HepG2 (cell line): ENCODE measurements at places on chromosomes 3 and 15.

DNA sequence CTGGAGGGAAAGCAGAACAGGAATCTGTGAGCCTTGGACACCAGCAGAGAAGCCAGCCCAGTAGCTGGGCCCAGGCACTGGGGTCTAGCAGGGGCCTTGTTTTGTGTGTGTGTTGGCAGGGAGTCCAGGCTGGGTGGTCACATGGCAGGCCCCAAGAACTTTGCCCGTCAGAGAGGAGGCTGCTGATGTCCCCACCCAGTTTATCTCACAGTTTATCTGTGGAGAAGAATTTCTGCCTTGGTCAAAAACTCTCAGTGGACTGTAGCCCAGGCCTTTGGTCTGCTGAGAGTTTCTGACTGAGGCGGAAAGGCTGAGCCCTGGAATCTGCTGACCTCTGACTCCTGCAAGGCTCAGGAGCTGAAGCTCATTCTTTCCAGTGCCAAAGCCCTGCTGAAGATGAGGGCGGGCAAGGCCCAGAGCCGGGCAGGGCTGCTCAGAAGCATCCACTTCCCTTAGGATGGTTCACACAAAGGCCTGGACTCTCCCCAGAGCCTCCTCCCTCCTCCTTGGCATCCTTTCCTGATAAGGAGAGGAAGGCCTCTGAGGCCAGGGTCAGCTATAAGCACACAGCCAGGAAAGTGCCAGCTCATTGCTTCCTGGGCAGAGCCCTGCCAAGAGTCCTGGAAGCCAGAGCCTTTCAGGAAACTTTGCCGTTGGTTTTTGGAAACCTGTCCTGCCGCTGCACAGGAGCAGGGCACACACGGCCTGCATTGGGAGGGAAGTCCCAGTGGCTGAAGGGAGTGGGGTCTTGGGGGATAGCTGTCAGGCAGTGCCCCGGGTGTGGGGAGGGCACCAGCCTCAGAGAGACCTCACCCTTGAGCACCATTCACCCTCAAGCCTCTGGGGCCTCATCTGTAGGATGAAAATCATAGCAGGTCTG, 37.2 kb upstream of the SLCO2A1 start:
- H3K4me3 ChIP-seq, result no peak overlapping the region
- H3K4me1 ChIP-seq, result peaks cover 13% of the 10 kb centered on the region; the same call in 1 of the 2 replicates
- H3K27me3 ChIP-seq, result no peaks in the 10 kb centered on the region; the same call in 1 of the 2 replicates
- H3K36me3 ChIP-seq, result no peaks in the 10 kb centered on the region
- H3K27ac ChIP-seq, result no peak overlapping the region

DNA sequence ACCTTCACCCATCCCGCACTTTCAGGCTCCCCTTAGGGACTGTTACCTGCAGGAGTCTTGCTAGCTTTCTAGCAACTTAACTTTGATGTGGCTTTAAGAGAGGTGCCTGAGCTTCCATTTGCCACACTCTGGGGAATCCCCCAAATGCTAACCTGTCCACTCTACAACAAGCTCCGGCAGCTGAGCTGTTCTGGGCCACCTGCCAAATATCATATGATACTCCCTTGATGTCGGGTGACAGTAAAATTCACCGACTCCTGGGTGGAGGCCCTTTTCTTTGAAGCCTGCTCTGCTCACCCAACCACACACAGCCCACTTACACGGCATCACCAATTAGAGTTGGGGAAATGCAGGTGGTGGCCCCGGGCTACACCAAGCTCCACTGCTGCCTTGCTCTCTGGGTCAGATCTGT, 38.0 kb upstream of the XCR1 start:
- H3K36me3 ChIP-seq, result no peaks in the 10 kb centered on the region
- peaks cover 2% of the 10 kb centered on the region; the same call in 1 of the 2 replicates for H3K27me3 ChIP-seq
- DNase-seq, result no peak
- no peak overlapping the region for H3K4me3 ChIP-seq
- no peak overlapping the region for H3K27ac ChIP-seq

- no peak for DNase-seq
- peaks cover 28% of the 10 kb centered on the region for H3K4me1 ChIP-seq
- H3K27me3 ChIP-seq, result no peaks in the 10 kb centered on the region
These were observed 19.4 kb downstream of the BCL2L10 start for GRCh38 chr15:52093167-52093538.

GRCh38 chr15:79082363-79083070, 8.1 kb downstream of the RASGRF1 start:
- H3K36me3 ChIP-seq, result no peaks in the 10 kb centered on the region
- H3K4me1 ChIP-seq, result no peaks in the 10 kb centered on the region
- no peak overlapping the region for H3K27ac ChIP-seq
- H3K27me3 ChIP-seq, result peaks cover 7% of the 10 kb centered on the region; the same call in 2 of the 3 replicates
- no peak overlapping the region for H3K4me3 ChIP-seq

DNA sequence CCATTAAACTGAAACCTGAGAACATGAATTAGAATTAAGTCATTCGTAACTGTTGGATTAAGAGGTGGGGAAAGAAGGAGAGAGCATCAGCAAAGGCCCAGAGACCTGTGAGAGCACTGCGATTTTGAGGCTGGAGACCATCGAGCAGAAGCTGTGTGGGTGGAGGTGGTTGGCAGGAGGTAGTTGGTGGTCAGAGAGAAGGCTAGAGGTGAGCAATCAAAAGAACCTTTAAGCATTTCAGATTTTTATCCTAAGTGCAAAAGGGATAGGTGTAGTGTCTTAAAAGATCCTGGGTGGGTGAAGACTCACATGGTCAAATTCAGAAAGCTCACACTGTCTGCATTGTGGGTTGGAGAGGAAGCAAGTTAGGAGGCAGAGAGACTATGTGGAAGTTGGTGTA, 65.1 kb upstream of the TEX264 start:
- H3K36me3 ChIP-seq, result no peaks in the 10 kb centered on the region; the same call in 2 of the 3 replicates
- H3K4me3 ChIP-seq, result no peak overlapping the region
- peaks cover 7% of the 10 kb centered on the region for H3K4me1 ChIP-seq
- no peaks in the 10 kb centered on the region for H3K27me3 ChIP-seq
- DNase-seq, result no peak
- no peak overlapping the region for H3K27ac ChIP-seq

DNA sequence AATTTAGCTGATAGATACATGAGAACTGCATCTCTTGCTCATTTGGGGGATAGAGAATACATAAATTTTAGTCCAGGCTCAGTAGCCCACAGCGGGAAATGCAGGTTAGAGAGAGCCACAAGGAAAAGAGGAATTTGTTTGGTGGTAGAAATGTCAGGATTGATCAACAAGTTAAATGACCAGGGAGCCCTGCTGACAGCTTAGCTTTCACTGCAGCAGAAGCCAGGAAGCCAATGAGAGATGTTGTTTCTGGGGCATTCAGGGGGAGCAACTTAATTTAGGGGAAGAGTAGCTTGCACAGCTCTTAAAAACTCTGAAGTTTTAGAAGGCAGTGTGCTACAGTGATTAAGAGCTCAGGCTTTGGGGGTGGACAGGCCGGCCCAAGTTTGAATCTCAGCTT, 22.7 kb downstream of the ARHGEF26 start:
- H3K27me3 ChIP-seq, result no peaks in the 10 kb centered on the region
- no peak overlapping the region for H3K27ac ChIP-seq
- DNase-seq, result no peak
- H3K36me3 ChIP-seq, result no peaks in the 10 kb centered on the region
- H3K4me1 ChIP-seq, result peaks cover 15% of the 10 kb centered on the region

DNA sequence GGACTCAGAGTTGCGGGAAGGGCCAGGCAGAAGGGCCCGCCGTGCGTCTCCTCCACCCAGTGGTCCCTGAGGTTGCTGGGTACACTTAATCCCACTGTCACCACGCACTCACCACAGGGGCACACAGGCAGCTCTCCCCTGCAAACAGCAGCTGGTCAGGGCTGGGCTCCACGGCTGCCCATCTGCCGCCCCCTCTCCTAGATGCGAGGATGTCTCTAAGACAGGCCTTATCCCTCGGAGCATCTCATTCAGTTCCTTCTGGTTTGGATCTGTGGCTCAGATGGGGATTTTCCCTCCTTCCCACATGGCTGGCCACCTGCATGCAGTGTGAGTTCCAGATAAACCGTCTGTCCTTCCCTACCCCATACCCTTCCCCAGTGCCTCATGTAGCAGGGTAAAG, 26.3 kb downstream of the MRPS11 start:
- H3K4me1 ChIP-seq, result peaks cover 12% of the 10 kb centered on the region
- H3K27me3 ChIP-seq, result no peaks in the 10 kb centered on the region
- DNase-seq, result no peak
- no peak overlapping the region for H3K4me3 ChIP-seq
- no peaks in the 10 kb centered on the region for H3K36me3 ChIP-seq
- H3K27ac ChIP-seq, result no peak overlapping the region

DNA sequence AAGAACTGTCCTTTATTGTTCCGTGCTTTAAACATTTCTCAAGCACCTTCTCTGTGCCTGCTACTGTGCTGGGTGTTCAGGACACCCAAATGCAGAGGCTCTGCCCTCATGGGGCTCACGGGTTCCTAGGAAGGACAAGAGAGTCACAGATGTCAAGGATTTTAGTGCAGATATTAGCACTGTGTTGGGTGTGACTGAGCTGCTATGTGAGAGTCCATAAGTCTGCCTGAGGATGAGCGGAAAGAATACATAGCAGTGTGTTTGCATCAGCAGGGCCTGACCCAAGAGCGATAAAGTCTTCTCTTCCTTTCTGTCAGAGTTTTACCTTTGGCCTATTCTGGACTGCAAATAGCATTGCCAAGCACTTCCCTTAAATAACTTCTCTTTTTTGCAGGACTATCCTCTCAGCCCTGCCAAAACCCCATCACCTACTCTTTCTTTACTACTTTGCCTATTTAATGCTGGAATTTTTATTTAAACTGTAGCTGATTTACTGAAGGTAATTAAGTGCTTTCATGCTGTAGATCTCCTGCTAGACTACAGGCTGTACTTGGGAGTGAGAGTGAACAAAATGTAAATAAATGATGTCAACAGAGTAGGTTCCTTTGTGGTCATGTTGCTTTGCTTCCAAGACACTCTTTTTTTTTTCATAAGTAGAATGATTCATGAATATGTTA, 459.4 kb upstream of the TPRG1 start:
- H3K27ac ChIP-seq, result peak overlapping the region; percentile 85
- H3K4me3 ChIP-seq, result no peak overlapping the region
- no peaks in the 10 kb centered on the region; the same call in 1 of the 2 replicates for H3K36me3 ChIP-seq
- H3K4me1 ChIP-seq, result peaks cover 47% of the 10 kb centered on the region
- DNase-seq, result peak; percentile 83
